ENCODE measurements at places on chromosomes 2 and 18.

DNA sequence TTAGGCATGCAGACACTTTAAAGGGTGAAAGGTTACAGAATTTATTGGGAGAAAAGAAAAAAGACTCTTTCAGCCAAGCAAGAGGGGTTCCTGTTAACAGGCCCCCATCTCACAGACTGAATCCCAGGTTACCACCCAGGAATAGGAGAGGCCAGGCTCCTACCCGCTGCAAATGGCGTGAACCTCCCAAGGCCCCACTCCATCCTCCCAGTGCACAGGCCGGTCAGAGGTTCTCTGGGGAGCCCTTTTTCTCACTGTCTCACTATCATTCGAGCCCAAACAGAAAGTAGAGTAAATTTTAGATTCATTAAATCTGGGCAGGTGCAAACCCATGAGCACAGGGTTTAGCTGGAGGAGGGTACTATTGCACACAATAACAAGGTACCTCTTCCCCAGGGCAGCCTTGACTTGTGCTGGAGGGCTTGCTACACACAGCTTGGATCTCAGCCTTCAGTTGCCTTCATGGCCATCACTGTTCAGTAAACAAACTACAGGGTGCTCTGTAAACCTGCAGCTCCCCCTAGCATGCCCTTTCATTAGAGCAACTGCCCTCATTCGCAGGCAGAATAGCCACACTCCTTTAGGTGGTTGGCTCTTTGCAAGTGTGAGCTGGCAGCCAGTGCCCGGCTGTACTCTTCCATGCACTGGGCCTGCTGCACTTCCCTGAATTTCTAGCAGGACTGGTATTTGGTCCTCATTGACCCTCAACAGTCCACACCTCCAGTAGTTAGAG, 7.3 kb upstream of the PLEK start:
- no peak for DNase-seq

DNA sequence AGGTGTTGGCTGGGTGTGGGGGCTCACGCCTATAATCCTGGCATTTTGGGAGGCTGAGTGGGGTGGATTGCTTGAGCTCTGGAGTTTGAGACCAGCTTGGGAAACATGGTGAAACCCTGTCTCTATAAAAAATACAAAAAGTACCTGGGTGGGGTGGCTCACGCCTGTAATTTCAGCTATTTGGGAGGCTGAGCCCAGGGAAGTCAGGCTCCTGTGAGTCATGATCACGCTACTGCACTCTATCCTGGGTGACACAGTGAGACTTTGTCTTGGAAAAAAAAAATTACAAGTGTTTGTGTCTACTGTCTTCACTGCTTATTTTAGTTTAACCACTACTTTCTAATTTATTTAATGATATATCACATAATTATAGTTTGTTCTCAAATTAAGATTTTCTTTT, 62.7 kb upstream of the DOCK10 start:
- no peak for DNase-seq

DNA sequence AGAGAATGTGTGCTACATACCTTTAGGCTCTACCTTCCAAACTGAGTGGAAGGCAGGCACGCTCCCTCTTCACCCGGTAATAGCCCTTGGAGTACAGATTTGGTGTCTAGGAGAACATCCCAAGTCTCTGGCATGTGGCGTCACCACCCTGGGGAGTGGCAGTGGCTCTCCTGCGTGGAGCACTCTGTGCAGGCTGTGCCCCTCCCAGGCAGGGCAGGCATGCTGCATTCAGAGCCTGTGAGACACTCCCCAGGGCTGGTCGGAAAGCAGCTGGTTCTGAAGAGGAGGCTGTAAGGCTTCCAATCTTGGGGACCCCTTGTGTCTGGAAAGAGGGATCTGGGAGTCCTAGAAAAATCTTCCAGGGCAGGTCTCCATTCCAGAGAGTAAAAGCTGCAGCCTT, 193.3 kb downstream of the ANKRD30B start:
- no peak for DNase-seq

DNA sequence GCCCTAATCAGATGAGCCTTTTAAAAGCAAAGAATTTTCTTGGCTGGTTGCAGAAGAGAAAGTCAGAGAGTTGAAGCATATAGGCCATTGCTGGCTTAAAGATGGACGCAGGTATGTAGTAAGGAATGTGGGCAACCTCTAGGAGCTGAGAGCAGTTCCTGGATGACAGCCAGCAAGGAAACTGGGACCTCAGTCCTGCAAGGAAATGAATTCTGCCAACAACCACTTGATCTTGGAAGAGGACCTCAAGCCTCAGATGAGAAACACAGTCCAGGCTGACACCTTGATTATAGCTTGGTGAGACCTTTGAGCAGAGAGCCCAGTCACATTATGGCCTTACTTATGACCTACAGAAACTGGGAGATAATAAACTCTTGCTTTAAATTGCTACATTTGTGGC, 15.7 kb downstream of the PHOSPHO2 start:
- DNase-seq: no peak

DNA sequence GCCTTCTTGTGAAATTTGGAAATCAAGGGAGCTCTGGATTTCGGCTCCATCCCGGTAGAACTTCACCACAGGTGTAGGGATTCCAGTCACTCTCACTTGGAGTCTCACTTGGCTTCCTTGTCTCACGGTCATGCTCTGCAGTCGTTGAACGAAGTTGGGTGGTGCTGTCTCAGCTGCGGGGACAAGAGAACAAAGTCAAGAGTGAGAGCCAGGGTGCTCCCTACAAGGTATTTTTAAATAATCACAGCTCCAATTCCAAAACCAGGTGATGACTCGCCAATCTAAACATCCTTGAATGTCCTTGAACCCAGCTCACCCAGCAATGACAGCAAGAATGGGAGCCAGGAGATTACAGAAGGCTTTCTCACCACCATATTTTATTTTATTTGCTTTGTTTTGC, 6.7 kb downstream of the TTN start:
- DNase-seq: no peak

DNA sequence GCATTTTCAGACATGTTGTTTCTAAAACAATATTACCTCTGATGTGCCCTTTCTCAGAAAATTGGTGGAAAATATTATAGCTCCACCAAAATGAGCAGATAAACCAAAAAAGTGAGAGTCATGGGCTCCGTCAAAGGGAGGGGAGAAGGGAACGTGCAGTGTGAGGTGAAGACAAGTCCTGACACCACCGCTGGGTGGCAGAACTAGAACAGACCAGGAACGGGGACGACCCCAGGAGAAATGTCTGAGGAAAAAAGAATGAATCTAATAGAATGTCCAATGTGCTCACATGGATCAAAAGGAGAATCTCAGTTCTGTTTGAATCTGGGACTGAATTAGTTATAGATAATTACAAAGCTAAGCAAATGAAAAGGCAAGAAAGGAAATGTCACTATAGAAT, 22.6 kb upstream of the BCL2 start:
- no peak for DNase-seq

DNA sequence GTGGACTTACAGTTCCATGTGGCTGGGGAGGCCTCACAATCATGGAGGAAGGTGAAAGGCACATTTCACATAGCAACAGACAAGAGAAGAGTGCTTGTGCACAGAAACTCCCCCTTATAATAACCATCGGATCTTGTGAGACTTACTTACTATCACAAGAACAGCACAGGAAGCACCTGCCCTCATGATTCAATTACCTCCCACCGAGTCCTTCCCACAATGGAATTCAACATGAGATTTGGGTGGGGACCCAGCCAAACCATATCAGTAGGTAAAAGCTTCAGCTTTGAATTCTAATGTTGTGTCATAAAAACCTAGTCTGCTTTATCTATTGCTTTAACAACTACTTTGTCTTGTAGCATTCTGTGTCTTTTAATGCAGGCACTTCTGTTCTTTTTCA, 140.4 kb upstream of the PIK3C3 start:
- no peak for DNase-seq

GRCh38 chr2:85734942-85735608, 18.7 kb upstream of the ATOH8 start:
- DNase-seq: no peak

DNA sequence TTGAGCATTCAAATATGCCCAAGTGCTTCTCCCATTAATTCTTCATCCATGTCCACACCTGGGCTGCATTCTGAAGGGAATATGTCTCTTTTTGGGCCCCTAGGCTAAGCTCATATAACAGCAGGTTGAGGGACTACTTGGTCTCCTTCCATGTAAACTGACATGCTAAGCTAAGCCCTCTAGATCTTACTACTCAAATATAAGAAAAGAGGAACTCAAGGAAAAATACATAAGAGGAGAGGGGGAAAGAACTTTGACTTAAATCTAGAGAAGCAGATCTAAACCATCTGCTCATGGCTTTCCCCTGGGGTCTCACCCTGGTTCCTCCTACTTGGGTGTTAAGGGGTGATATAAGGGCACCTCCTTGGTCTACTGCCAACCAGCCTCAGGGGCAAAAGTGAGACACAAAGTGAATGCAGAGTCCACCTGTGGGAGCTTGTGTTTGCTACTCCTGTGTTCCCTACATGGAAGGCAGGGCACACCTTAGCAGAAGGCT, 19.8 kb upstream of the NFU1 start:
- no peak for DNase-seq

- DNase-seq: no peak
Measured at GRCh38 chr2:119416299-119416923, 15.2 kb upstream of the TMEM37 start.

DNA sequence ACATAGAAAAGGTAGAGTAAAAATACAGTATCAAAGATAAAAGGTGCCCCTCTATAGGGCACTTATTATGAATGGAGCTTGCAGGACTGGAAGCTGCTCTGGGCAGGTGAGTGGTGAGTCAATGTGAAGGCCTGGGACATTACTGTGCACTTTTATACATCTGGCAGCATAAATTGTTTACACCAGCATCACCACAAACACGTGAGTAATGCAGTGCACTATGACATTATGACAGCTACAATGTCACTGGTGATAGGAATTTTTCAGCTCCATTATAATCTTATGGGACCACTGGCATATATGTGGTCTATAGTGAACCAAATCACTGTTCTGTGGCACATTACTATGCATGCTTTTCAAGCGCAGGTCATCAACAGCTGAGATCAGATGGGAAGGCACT, 48.1 kb downstream of the TPGS2 start:
- no peak for DNase-seq

DNA sequence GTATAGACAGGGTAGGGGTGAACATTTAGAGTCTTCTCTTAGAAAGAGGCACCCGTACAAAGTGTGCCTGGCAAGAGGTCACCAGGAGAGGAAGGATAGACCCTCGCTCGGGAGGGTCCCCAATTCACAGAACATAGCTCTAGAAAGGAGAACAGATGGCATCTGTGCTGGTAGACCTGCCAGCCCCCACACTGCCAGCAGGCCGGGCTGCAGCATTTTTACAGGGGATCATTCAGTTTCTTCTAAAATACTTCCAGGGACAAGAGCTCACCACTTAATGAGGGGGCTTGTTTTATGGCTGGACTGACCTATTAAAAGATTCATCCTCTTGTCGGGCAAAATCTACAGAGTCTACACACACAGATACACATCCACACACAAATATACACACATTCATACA, 149.9 kb downstream of the SEPTIN10 start:
- no peak for DNase-seq

- DNase-seq: no peak
Measured at GRCh38 chr2:53572696-53573095, 194.9 kb upstream of the CHAC2 start.

GRCh38 chr2:8015848-8016600, 665.8 kb upstream of the ID2 start:
- no peak for DNase-seq

DNA sequence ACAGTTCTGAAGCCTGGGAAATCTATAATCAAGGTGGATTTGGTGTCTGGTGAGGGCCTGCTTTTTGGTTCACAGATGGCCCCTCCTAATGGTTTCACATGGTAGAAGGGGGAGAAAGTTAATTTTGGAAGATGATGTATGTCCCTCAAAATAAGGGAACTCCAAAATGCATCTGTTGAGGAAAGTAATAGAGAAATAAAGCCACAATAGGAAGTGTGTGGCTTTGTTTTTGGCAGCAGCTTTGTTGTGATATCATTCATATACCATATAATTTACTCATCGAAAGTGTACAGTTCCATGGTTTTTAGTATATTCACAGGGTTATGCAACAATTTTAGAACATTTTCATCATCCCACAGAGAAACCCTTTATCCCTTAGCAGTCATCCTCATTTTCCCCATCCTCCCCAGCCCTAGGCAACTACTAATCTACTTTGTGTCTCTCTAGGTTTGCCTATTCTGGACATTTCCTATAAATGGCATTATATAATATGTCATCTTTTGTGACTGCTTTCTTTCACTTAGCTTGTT, 274.0 kb upstream of the FAM98A start:
- DNase-seq: no peak

- DNase-seq: no peak
Measured at GRCh38 chr18:74724186-74724585, 126.5 kb downstream of the ZNF407 start.

- DNase-seq: no peak
Measured at GRCh38 chr18:8480506-8481328, 128.5 kb upstream of the RAB12 start.

DNA sequence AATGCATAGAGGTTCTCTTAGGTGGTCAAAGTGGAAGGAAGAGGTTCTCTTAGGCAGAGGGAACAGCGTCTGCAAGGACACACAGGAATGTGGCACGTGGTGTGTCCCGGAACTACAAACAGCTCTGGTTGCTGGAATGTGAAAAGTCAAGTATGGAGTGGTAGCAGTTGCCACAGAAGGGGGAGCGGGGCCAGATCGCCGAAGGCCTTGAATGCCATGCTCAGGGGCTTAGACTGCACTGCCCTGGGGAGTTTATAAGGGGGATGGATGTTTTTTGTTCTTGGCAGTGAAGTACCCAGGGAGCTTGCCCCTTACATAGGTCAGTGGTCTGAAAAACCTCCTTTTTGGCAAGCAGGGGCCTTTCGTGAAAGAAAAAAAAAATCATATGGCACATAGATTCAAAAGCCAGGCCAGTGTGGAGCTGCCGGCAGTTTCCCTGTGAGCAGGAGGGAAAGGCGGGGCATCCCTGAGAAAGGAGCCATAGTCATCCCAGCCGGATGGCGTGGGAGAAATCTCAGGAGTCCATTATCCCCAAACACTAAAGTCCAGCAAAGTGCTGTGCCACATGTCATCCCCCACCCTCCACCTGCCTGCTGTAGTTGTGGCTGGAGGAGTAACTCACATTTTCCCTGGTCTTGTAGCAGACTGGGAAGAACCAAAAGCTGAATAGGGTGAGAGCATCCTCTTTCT, 45.4 kb downstream of the GORASP2 start:
- DNase-seq: no peak

DNA sequence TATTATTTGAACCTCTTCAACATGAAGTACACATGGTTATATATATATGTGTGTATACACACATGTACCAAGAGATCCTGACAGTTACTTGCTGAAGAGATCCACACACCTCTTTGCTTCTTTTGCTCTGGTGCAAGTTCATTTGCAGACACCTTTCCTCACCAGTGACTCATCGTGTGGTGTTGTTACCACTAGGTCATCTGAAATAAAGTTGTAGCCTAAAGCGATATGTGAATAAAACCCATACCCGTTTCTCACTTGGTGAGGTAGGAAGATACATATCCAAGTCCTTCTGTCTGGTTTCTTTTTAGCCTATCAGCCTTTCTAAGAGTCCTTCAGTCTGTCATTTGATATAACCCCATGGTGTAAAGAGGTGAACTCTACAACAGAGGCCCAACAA, 379.4 kb upstream of the RAB12 start:
- DNase-seq: no peak
